ENCODE measurements at places on chromosomes 4 and X.

DNA sequence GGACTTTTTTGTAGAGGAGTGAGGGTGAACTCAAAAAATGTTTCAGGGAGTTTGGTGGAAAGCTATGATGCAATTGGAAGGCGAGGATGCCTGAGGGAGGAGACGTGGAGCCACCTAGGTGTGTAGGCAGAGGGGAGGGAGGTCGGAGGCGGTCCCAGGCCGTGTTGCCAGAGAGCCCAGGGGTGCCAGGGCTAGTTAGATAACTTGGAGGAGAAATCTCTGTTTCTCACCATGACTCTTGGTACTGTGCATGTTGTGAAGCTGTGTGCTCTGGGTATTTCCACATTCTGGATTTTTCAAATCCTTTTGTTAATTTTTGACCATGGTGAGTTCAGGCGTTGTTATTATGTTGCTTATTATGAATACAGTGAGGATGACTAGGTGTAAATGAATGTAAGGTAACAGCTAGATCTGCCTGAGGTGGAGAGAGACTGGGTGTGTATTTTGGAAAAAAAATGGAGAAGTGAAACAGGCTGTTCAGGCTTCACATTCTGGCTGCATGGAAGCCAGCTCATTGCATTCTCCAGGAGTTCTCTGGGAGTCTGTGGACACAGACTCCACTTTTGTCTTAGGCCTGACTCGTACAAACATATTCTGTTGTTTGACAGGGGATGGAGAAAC, 4.5 kb downstream of the RAB9A start:
- DNase-seq: no peak

- no peak for DNase-seq
Measured at GRCh38 chrX:38929966-38930421, 128.7 kb downstream of the MID1IP1 start.

GRCh38 chrX:130224810-130225209, 43.9 kb downstream of the ZNF280C start:
- DNase-seq: no peak

DNA sequence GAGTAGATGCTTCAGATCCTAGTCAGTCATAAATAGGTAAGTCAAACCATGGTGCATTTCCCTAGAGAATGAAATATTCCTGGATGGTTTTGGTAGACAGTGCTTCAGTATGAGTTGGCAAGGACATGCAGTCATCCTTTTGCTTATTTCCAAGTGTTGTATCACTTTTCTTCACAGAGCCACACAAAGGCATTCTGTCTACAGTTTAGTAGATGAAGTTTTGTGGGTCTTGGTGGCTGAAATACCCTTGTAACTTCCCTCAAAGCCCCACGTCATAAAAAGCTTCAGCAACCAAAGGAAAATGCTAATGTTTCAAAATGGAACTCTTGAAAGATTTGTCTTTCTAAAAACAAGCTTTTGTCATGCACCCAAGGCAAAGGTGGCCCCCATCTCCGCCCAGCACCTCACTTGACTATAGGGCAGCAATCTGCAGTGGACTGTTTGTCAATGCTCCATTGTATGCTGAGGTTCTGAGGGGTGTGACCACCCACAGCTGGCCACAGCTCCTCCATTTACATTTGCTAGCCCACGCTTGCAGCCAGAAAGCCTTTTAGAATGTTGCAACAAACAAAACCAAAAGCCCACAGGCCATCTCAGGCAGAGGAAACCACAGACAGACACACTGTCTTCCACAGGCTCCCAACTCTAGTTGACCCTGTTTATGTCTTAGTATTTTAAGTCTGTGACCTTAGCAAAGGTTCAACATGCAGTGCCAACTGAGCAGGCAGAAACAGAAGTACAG, 87.1 kb upstream of the FAM9C start:
- no peak for DNase-seq

DNA sequence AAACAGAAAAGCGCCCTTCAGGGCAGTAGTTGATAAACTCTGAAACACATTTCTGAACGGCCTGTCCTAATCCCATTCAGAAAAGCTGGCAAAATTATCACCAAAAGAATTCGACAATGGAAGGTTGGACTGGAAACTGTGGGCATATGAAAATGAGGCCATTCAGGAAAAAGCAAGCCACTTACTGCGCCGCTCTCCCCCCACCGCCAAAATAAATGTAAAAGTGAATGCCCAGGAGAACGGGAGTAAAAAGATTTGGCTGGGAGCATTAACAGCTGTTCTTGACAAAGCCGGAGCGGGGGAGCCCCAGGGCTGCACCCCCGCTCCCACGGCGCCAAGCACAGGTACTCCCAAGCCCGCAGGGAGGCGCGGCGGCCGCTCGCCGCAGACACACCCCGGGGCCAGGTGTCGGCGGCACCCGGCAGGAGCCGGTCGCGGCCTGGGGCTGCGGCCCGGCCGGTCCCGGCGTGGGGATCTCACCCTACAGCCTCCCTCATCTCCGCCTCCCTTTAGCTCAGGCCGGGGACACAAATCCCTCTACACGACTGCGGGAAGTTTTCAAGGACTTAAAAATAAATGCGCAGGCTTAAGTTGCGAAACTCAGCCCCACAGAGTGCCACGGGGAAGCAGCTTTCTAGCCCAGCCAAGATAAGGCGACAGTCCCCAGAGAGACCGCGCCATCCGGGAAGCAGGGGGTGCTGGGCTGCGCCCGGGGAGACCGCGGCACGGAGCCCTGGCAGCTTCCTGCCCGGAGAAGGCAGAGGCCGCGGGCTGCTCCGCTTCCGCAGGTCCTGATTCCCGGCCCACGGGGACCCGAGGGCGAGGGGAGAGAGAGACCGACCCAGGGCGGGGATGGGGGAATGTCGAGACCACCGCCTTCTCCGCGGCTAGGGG, 593 bp downstream of the SH3RF1 start:
- DNase-seq: no peak

GRCh38 chrX:73850124-73851013, 287.4 kb downstream of the CHIC1 start:
- DNase-seq: no peak

- DNase-seq: no peak
Measured at GRCh38 chr4:150217192-150217591, 138.9 kb downstream of the DCLK2 start.

DNA sequence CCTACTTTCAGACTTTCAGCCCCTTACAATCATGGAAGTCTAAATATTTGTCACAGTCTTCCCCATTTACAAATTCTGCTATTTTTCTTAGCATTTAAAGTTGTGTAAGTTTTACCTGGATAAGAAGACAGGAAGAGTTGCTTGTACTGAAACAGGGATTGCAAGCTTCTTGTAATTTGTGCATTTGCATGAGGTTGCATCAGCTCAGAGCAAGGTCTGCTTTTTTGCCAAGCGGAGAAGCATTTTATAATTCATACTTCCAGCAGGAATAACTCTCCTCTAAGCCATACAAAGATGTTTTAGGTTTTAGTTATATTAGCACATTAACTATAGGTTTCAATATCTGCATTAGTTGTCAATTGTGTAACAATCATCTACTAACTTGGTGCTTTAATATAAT, 922.0 kb upstream of the PABPC4L start:
- DNase-seq: no peak

- DNase-seq: no peak
Measured at GRCh38 chrX:44943007-44943406, 70.0 kb downstream of the KDM6A start.

GRCh38 chr4:3261411-3262207, 12.7 kb downstream of the MSANTD1 start:
- no peak for DNase-seq

DNA sequence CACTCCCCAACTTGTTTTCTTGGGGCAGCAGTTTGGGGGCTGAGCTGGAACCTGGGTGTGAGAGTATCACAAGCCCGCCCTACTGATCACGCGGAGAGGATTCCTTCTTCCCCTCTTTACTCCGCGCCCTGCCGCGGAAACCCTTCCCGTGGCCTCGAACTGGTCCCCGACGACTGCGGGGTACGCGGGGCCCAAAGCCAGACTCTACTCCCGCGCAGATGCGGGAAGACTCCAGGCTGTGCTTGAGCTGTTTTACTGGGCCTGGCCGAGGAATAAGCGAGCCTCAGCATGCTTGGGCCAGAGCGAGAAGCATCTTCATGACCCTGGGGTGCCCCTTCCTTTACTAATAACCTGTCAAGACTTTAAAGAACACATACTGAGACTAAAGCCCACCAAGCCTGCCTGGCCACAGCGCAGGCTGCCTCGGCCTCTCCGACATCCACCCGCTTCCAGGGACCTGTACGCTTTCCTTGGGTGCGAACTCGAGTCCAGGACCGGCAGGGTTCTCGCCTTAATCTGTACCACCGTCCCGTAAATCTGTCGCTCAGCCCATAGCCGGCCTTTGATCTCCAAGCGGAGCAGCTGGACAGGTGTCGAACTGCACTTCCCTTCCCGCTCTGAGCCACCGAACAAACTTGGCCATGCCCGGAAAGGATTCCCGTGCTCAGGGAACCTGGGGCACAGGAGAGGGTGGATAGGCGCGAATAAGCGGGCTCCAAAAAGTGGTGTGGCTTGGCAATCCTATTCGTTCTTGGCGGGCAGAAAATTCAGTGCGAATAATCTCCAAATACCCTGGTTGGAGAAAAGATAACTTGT, 55.0 kb upstream of the TMEM33 start:
- DNase-seq: no peak

DNA sequence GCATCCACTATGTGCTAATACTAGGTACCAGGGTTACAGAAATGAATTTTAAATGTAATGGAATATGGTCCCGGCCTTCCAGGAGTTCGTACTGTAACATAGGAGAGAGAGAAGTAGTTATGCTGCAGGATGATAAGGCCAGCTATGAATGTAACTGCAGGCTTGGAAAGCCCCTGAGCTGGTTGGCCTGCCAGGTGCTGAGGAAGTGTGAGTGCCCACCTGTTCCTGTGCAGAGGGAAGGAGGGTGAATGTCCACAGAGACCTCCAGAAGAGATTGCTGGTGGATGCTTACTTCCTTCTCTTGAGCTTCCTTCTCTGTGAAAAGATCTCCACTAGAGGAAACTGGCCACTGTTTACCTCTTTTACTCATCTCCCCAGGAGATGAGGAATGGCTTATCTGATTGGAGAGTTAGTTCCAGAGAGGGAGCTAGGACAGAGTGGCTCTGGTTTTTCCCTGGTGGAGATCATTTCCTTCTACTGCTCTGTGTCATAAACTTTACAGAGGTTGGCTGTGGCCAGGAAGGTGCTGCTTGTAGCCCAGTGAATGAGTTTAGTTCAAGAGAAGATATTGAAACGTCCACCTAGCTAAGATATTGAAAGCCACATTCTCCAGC, 114.0 kb upstream of the LNX1 start:
- DNase-seq: no peak

- DNase-seq: no peak
Measured at GRCh38 chrX:153487590-153488071, 7.1 kb upstream of the BGN start.

GRCh38 chr4:84932462-84932861, 34.0 kb downstream of the WDFY3 start:
- DNase-seq: no peak

DNA sequence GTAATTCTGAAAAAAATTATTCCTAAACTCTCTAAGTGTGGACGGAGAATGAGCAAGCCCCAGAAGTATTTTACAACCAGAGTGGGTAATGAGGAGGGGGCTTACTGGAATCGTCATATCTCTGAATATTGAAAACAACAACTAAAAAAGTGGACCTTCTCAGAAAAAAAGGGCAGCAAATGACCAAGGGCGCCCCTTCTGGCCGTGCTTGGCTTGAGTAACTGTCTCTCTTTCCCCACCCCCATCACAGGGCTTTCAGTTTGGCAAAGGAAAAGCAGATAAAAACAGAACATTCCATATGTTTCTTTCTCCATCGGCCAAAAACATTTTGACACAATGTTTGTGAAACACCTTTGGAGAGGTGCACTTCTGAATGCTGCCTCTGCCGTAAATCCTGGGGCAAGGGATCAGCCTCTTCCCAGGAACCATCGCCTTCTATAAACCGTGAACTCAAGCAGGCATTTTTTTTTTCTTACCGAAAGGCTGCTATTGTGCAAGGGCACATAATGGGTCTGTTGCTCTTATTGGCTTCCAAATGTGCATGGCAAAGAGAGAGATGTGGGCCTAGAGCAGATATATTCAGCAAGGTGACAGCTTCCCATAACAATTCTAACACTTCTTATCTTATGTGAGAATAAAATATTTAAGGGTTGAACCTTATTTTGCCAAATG, 115.4 kb downstream of the PARM1 start:
- DNase-seq: no peak

- DNase-seq: no peak
Measured at GRCh38 chr4:48483777-48484493, 792 bp downstream of the SLC10A4 start.

DNA sequence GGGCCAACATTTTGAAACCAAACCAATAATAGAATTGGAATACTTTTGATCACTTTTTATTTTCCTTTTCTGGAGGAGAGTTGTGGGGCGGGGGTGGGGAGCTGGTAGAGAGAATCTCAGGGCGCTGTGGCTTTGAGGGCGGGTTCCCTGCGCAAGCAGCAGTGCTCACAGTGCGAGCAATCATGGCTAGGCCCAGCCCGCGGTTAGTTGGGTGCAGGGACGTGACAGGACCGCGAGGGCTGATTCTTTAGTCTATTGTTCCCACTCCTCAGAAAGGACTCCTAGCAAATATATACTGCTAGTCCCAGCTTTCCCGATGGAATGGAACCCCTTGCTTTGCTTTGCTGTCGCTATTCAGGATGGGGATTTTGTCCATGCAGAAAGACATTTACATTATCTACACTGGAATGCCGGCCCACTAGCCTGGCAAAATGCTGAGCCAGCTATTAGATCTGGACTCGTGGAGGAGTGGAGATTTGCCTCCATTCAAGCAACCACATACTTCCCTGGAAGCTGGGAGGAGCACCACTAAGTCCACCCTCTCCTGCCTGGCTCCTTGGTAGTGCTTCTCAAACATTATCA, 23.9 kb upstream of the APLN start:
- DNase-seq: no peak

DNA sequence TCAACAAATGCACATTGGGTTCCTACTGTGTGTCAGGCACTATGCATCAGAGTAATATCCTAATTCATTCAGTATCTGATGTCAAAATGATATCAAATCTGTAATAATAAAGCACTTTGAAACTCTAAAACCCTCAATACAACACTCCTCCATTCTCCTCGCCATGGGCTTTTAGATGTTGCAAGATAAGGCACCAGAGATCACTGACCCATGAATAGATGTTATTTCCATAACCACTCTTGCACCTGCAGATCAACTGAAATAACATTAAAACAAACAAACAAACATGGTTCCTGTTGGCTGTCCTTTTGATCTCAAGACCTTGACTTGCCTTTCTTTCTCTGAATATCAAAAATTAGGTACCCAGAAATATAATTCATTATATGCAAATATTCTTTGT, 100.2 kb downstream of the MAB21L2 start:
- no peak for DNase-seq

- DNase-seq: no peak
Measured at GRCh38 chr4:160283081-160283480, 1180.2 kb downstream of the RAPGEF2 start.

DNA sequence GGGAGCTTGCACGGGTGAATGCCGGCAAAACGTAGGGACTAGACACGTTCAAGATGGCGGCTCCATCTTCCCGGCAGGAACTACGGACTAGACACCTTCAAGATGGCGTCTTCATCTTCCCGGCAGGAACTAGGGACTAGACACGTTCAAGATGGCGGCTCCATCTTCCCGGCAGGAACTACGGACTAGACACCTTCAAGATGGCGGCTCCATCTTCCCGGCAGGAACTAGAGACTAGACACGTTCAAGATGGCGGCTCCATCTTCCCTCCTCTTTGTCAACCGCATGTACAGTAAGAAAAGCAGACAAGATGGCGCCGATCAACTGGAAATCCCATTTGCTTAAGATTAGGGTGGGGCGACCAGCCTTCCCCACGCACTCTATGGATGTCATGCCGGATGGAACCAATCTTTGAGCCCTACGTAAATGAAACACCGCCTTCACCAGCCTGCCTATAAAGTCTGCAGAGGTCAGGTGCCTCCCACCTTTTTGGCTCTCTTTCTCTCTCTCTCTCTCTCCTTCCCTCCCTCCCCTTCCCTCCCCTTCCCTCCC, 222.4 kb downstream of the CRLF2 start:
- DNase-seq: peak; percentile 46
